ENCODE measurements at places on chromosomes 4 and X.

- peak; percentile 76 for DNase-seq
Measured at GRCh38 chrX:16628946-16629595, 20.9 kb upstream of the S100G start.

GRCh38 chrX:39613997-39614679, 483.6 kb downstream of the BCOR start:
- DNase-seq: no peak

- no peak for DNase-seq
Measured at GRCh38 chr4:11286533-11286932, 142.2 kb downstream of the HS3ST1 start.

DNA sequence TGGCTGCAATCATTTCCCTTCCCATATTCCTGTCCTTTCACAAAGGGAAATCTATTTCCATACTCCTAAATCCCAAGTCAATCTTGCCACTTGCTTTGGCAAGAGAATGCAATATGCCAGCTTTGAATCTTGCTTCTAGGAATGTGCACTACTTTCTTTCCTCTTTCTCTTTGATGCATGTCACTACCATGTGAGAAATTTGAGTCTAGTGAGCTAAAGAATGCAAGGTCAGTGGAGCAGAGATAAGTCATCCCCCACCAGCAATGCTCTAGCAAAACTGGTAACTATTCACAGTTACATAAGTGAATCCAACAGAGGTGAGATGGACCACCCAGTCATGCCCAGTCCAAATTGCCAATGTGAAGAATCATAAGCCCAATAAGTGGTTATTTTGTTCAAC, 910.4 kb downstream of the RAB28 start:
- no peak for DNase-seq

DNA sequence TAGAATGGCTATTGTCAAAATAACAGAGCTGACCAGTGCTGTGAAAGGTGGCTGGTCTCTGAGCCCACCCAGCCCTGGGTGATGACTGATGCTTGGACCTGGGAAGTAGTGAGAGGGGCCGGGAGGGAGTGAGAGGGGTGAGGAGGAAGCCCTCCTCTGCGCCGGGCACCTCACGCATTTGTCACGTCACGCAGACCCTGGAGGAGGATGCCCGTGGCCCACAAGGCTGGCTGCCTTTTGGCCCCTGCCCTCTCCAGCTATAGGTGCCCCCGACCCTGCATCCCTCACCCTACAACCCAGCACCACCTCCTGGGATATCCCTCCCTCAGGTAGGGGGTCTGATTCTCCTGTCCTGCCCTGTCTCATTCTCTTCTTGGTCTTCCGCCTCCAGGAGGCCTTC, 207.4 kb downstream of the AFAP1 start:
- DNase-seq: no peak

DNA sequence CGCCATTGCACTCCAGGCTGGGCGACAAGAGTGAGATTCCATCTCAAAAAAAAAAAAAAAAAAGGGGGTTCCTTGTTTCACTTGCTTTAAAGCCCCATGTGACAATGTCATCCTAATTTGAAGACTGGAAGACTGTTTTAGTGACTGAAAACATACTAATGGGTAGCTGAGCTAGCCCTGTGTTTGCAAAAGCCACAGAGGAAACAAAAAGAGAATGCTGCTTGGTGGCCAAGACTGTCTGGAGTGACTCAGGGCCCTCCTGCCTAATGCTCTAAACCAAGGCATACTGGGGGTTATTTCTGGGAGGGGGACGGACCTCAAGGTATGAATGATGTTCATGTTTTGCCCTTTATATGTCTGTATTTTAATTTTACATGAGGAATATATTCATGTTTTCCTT, 16.0 kb downstream of the HPSE start:
- DNase-seq: no peak

All from hematopoietic multipotent progenitor cell treated with erythropoietin and hydrocortisone succinate and interleukin-3 and kit ligand, for 17 days (in vitro differentiated cells).